ENCODE measurements at places on chromosomes 3 and 15.

- H3K27me3 ChIP-seq: no peaks in the 10 kb centered on the region
- no peak for DNase-seq
- no peak overlapping the region for H3K27ac ChIP-seq
- H3K4me1 ChIP-seq: no peaks in the 10 kb centered on the region
- no peak overlapping the region for H3K4me3 ChIP-seq
Measured at GRCh38 chr15:34133511-34133910, 31.6 kb downstream of the PGBD4 start.

DNA sequence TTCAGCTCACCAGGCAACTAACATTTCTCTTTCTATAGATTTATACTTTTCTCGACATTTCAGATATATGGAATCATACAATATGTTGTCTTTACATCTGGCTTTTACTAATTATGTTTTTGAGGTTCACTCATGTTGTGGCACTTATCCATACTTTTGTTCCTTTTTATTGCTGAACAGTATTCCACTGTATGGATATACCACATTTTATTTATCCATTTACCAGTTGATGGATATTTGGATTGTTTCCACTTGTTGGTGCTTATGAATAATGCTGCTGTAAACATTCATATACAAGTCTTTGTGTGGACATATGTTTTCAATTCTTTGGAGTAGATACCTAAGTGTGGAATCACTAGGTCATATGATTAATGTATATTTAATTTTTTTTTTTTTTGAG lies 97.2 kb downstream of the LEKR1 start:
- H3K27me3 ChIP-seq: no peaks in the 10 kb centered on the region
- H3K4me3 ChIP-seq: no peak overlapping the region
- no peaks in the 10 kb centered on the region for H3K4me1 ChIP-seq
- DNase-seq: no peak
- no peaks in the 10 kb centered on the region for H3K36me3 ChIP-seq

GRCh38 chr15:33852570-33852969 lies 115.7 kb upstream of the CHRM5 start:
- no peak overlapping the region for H3K4me3 ChIP-seq
- H3K27ac ChIP-seq: no peak overlapping the region
- DNase-seq: no peak
- H3K36me3 ChIP-seq: no peaks in the 10 kb centered on the region

DNA sequence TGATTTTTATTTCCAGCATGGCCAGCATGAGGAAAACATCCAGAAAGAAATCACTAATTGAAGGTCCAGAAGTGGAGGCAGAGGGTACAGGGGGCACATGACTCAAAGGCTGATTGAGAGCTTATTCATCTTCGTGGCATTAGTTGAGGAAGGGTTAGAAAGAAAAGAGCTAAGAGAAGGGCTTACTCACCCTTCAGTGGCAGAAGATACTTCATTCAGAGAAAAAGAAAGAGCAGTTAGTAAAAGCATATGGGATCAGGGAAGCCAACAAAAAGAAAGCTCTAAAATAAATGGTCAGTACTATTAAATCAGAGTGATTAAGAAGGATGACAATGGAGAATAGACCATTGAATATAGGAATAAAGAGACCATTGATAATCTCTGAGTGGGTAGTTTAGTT lies 25.2 kb downstream of the GAP43 start:
- no peak for DNase-seq
- no peak overlapping the region for H3K27ac ChIP-seq
- no peak overlapping the region for H3K4me3 ChIP-seq
- no peaks in the 10 kb centered on the region for H3K4me1 ChIP-seq

- DNase-seq: no peak
- no peak overlapping the region for H3K4me3 ChIP-seq
- H3K4me1 ChIP-seq: no peaks in the 10 kb centered on the region
- H3K27ac ChIP-seq: no peak overlapping the region
- H3K36me3 ChIP-seq: no peaks in the 10 kb centered on the region
Measured at GRCh38 chr3:131439084-131439483, 57.5 kb downstream of the NUDT16 start.

- DNase-seq: no peak
- no peaks in the 10 kb centered on the region for H3K27me3 ChIP-seq
- no peaks in the 10 kb centered on the region for H3K36me3 ChIP-seq
- H3K4me1 ChIP-seq: no peaks in the 10 kb centered on the region
- H3K4me3 ChIP-seq: no peak overlapping the region
Measured at GRCh38 chr3:127072971-127073783, 90.3 kb downstream of the PLXNA1 start.

Data from activated naive CD4-positive, alpha-beta T cell treated with anti-CD3 and anti-CD28 coated beads, Interleukin-2, amount 10 ng/mL, durations not matched to agents 7 days and 5 days (primary cell).